ENCODE measurements at places on chromosomes 1 and 21.

GRCh38 chr1:212769459-212770167 is 22.0 kb downstream of the NSL1 start:
- no peak for DNase-seq

DNA sequence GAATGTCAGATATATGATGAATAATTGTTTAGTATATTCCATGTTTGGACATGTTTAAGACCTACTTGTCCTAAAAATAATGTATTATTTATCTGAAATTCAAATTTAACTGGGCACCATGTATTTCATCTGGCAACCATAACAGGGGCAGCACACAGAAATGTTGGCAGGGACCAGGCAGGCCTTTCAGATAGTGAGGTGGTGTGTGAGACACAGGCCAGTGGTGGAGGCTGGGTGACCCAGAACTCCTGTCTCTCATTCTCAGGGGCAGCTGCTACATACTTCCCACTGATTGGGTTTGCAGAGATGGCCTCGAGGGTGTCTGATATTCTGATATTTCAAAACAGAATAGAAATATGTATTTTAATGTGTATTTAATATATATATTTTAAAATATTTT is 1.3 kb upstream of the FASLG start:
- no peak for DNase-seq

GRCh38 chr1:244160455-244161235 is 109.6 kb downstream of the ZBTB18 start:
- DNase-seq, result no peak

GRCh38 chr1:32431736-32432400 is 33.0 kb upstream of the ZBTB8B start:
- no peak for DNase-seq

DNA sequence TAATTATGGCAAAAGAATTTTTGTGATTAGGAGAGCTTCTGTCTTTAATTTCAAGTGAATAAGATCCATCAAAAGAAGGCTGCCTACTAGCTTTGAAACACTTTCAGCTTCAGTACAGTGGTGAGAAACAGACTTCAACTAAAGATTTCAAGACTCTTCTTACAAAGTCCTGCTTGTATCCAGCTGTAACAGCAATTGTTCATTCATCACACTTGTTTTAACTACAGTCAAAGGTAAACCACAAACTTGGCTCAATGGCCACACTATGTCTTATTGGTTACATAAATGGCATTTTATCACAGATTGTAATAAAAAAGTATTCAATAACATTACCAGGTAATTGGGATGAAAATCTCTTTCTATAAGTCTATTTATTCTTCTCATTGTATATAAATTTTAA is 59.2 kb downstream of the WARS2 start:
- no peak for DNase-seq

GRCh38 chr1:50414853-50415234 is 8.4 kb downstream of the DMRTA2 start:
- DNase-seq, result no peak

- no peak for DNase-seq
Measured at GRCh38 chr1:182164273-182164672, 102.8 kb upstream of the ZNF648 start.

DNA sequence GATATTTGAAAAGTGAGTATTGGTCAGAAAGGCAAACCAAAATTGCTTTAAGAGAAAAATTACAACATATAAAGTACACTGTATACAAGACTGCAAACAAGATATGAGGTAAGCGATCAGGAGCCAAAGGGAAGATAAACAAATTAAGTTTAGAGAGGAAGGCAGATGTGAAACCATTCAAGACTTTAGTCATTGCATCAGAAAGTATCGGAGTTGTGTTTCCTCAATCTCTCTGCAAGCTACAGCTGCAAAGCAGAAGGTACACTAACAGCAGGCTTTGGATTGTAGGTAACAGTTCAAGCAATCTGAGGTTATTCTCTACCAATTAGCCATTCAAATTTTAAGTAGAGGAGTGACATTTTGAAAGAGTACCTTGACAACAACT is 21.3 kb upstream of the TLCD4 start:
- no peak for DNase-seq

- no peak for DNase-seq
Measured at GRCh38 chr1:3037281-3038040, 16.2 kb downstream of the ACTRT2 start.

DNA sequence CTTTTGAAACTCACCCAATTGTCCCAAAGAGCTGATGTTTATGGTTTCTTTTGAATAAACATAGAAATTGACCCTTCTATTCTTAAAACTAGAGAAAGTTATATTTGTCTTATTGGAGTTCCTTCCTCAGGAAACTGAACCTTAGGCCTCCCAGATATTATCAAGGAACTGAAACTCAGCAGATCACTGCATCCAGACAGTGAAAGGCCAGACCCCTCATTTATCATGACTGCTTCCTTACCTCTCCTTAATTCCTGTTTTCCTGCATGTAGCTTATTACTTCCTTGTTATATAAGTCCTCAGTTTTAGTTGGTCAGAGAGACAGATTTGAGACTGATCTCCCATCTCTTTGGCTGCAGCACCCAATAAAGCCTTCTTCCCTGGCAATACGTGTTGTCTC is 27.5 kb downstream of the SLC22A15 start:
- no peak for DNase-seq

DNA sequence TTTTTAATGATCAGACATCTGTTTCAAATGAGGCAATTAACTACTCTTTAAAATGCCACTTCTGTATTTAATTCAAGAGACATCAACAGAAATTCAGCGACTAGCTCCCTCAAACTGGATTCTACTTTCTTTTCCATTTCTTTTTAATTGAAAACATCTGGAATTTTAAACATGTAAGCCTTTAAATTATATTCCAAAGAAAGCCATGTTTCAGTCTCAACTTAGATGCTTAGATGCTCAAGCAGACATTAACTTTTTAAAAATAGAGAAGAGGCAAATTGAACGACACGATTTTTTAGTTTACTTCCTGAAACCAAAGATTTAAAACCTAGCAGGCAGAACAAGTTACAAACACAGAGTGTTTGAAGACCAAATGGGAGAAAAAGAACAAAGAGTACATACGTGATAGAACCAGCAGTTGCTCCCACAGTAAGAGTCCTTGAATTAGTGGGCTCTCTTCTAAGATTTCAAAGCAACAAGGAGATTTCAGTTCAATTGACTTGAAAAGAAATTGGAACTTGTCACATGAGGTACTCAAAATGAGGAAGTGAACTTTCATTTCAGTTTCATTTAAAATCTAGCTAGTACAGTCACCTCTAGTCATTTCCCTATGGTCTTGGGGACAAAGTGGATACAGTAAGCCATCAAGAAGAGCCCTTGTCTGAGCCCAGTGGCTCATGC is at the start of gene CTSS:
Gene CTSS, minus strand, starts transcription at position 483 of the 681 bp plus-strand sequence. CDS start 1,015 bp downstream, outside the sequence.
- DNase-seq, result no peak

GRCh38 chr1:163290025-163290640 is 31.6 kb upstream of the NUF2 start:
- DNase-seq, result no peak

DNA sequence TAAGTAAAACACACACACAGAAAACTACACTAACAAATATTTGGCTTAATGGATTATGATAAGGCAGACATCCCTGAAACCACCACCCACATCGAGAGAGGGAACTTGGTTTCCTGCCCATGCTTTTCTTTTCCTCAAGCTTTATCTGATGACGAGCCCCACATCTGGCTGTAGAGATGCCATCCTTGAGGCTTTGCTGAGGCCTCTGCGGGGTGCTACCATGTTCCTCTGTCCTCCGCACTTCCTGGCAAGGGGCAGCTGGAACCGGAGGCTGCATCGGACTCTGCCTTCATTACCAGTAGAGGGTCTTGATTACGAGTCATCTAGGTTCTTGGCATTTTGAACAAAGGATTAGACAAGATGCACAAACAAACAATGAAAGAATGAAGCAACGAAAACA is 21.7 kb upstream of the C1orf174 start:
- no peak for DNase-seq

DNA sequence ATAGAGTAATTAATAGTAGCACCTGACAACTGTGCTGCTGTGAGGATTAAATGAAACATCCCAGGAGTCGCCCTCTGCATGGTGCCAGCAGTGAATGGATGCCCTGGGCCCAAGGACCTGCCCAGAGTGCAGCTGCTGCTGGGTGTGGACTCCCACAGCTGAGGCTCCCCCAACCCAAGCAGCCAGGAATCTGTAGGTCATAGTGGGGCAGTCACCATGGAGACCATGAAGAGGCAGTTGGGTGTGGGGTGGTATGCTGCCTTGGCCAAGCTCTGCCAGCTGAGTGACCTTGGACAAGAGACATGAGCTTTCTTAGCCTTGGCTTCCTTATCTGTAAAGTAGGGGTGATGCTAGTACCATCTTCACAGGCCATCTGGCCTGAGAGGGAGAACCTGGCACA is 9.4 kb downstream of the OLIG2 start:
- DNase-seq, result no peak

DNA sequence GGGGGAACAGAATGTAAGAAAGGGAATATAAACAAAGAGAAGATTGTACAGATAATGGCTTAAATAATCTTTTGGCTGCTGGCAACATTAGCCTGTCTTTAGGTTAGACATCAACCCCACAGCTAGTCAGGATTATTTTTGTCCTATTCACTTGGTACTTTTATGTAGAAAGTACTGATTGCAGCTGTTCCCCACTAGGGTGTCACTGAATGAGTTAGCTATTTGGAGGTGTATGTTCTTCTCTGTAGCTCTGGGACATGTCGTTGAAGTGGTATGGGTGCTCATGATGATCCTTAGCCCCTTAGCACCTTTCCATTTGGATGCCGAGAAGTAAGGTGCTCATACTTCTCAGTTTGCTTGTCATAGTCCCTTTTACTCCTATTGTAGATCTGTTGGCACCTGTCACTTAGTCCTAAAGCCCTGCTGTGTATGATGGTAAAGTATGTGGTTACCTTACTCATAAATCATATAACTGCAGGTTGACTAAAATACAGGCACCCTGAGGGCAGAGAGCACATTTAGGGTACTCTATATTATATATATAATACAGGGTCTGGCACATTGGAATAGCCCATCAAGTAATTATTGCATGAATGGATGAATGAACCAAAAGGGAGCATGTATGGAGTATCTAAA is 64.6 kb downstream of the USP25 start:
- DNase-seq, result no peak

Measured in activated CD4-positive, alpha-beta T cell treated with anti-CD3 and anti-CD28 coated beads for 1 hour (primary cell).